ENCODE measurements at places on chromosomes 11 and 22.

- no peak for DNase-seq
Observed at GRCh38 chr11:437228-437870, 4.5 kb downstream of the ANO9 start.

GRCh38 chr11:74033046-74033445, 24.2 kb upstream of the UCP3 start:
- DNase-seq, result no peak

GRCh38 chr11:128949791-128950454, 7.3 kb upstream of the TP53AIP1 start:
- DNase-seq, result no peak

DNA sequence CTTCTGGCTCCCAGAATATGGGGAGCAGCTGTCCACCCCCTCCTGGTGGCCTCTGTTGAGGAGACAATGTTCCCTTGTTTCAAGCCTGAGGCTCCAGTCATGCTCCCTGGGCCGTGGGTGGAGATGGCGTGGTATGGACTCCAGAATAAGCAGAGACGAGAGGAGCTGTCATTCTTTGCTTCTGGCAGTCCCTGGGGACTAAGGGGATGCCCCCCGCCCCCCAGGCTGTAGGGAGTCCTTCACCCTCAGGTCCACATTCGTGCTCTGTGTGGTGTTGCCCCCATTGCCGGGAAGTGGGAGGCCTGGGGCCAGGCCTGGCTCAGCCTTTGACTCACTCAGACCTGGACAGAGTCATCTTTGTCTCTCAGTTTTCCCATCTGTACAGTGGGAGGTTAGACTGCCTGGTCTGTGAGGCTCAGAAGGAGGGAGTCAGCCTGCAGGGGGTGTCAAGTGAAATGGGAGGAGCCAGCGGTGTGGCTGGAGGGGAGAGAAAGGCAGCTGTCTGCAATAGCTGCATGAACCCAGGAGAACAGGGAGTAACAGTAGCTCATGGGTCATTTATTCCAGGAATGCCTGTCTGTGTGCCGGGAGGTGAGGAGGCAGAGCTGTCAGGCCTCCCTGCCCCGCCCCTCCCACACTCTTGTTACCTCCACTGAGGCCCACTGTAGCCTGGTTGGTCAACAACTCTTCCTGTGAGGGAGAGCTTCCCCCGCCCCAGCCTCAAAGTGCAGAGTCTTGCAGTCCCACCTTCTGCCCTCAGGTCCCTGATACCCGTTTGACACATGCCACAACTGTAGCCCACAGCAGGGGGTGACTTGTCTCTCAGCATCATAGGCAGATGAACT, 6.3 kb downstream of the ARHGEF17 start:
- no peak for DNase-seq

DNA sequence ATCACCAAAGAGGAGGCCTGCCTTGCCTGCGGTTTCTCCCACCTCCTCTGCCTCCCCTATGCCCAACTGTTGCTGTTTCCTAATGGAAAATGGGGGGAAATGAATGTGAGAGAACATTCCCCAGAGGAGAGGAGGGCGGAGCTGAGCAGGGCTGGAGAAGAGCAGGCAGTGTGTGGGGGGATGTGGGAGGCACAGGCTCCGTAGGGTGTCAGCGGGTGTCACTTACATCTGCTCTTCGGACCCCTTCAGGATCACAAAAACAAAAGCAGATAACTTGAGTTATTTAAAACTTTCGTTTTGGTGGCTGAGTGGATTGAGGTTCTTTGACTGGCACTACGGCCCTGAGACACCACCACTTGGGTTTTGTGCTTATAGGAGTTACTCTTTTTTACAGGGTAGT, 93.8 kb downstream of the CEP164 start:
- DNase-seq, result no peak

GRCh38 chr11:102886999-102887398, 12.2 kb upstream of the MMP12 start:
- no peak for DNase-seq

DNA sequence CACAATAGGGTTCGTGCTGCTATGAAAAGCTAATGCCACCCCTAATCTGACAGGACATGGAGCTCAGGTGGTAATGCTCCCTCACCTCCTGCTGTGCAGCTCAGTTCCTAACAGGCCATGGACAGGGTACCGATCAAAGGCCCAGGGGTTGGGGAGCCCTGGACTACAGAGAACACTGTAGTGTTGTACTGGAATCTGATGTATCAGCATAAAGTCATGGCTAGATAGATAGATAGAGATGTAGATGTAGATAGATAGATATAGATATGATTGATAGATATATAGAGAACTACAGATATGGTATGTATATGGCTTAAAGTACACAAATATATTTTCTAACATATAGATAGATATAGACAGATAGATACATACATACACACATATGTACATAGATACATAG, 112.3 kb upstream of the MPPED2 start:
- no peak for DNase-seq

DNA sequence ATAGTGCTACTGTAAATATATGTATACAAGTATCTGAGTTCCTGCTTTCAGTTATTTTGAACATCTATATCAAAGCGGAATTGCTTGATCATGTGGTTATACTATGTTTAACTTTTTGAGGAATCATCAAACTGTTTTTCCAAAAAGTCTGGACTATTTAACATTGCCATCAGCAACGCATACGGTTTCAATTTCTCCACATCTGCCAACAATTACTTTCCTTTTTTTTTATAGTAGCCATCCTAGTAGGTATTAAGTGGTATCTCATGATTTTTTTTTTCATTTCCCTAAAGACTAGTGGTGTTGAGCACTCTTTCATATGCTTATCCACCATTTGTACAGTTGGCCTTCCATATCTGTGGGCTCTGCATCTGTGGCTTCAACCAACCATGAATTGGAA, 1.3 kb upstream of the UBE4A start:
- DNase-seq, result no peak

DNA sequence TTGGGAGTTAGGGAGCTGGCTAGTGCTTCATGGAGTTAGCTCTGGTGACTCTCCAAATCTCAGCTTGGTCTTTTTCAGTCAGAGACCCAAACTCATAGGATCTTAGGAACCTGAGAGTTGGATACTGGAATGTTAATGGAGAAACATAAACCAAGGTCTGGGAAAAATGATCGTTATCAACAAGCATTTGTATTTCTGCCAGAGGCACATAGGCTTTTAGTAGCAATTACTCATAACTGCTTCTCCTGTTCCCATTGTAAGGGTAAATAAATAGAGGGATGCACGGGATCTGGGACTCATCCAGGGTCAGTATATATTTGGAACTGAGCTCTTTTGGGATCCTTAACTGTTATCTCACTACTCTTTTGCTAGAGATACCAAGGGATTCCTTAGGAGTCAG, 4.8 kb downstream of the BARX2 start:
- DNase-seq, result no peak

DNA sequence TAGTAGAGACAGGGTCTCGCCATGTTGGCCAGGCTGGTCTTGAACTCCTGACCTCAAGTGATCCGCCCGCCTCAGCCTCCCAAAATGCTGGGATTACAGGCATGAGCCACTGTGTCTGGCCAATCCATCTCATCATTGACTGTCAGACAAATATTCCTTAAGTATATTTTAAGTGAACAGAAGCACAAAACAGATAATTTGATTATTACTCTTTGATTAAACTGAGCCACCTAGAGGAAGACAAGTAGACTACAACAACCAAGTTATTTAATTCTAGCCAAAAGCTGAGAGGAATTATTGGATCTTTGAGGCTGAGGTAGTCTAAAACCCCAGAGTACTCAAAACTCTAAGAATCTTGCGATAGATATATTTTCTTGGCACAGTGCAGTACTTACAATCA, 1.2 kb downstream of the ACRV1 start:
- no peak for DNase-seq

- no peak for DNase-seq
Observed at GRCh38 chr22:43081968-43082367, 7.2 kb downstream of the TTLL1 start.

- DNase-seq, result no peak
Observed at GRCh38 chr11:58926695-58927094, 12.6 kb upstream of the GLYATL1 start.

All from NCI-H1930 (cell line).